ENCODE measurements at places on chromosomes 4 and X. TPM values are rescaled to one million over a fixed set of nuclear protein-coding genes. Genes with fewer than 3 reads are reported as not detected.

Gene AKAP4
- not detected for total RNA-seq

Gene CNGA2
- total RNA-seq, result not detected

Gene IL13RA1
- total RNA-seq, result 0.81 TPM

Gene NAA15
- total RNA-seq, result 113 TPM

Gene NDST4
- not detected for total RNA-seq

Gene GAGE13
- total RNA-seq, result not detected

Gene BMP3
- not detected for total RNA-seq

Gene PNMA6F
- not detected for total RNA-seq

Gene RTL3
- not detected for total RNA-seq

Gene GAK
- total RNA-seq, result 82.9 TPM

Gene SLC6A14
- not detected for total RNA-seq

Gene RHOXF1
- total RNA-seq, result not detected

Gene GPR50
- not detected for total RNA-seq

Gene FATE1
- total RNA-seq, result not detected

Gene EDA2R
- total RNA-seq, result 1.1 TPM

Gene SLC9B1
- 1.8 TPM for total RNA-seq

Gene PRSS12
- not detected for total RNA-seq

Gene TEX13B
- total RNA-seq, result not detected

Gene ARL13A
- total RNA-seq, result not detected

Gene KLHL13
- total RNA-seq, result 2.0 TPM

Gene MAGEE2
- not detected for total RNA-seq

Gene RNF4
- total RNA-seq, result 94.1 TPM

Gene SPANXC
- total RNA-seq, result not detected

Gene CYLC1
- not detected for total RNA-seq

Gene EFHC2
- 0.30 TPM for total RNA-seq

Gene PHOX2B
- not detected for total RNA-seq

Gene LRIT3
- 0.19 TPM for total RNA-seq

Gene CTAG1A
- total RNA-seq, result not detected

Gene PCSK1N
- total RNA-seq, result 1.3 TPM

Data from activated CD4-positive, alpha-beta T cell treated with anti-CD3 and anti-CD28 coated beads for 36 hours (primary cell).